ENCODE measurements at places on chromosomes 4 and X. TPM values are rescaled to one million over a fixed set of nuclear protein-coding genes. Genes with fewer than 3 reads are reported as not detected.

GRCh38 chrX:67570839-67571238, 27.0 kb downstream of the AR start:
- no peak for DNase-seq

RTL5 gene
- 1.9 TPM for total RNA-seq

FAM241A gene
- 0.03 TPM for total RNA-seq

GRCh38 chr4:164012396-164013027, 518.0 kb downstream of the TMA16 start:
- DNase-seq, result peak; percentile 76

MAGED4B gene
- total RNA-seq, result 98.9 TPM

ZCCHC4 gene
- total RNA-seq, result 20.5 TPM

FAM47E gene
- 7.0 TPM for total RNA-seq

GAGE12J gene
- not detected for total RNA-seq

DNA sequence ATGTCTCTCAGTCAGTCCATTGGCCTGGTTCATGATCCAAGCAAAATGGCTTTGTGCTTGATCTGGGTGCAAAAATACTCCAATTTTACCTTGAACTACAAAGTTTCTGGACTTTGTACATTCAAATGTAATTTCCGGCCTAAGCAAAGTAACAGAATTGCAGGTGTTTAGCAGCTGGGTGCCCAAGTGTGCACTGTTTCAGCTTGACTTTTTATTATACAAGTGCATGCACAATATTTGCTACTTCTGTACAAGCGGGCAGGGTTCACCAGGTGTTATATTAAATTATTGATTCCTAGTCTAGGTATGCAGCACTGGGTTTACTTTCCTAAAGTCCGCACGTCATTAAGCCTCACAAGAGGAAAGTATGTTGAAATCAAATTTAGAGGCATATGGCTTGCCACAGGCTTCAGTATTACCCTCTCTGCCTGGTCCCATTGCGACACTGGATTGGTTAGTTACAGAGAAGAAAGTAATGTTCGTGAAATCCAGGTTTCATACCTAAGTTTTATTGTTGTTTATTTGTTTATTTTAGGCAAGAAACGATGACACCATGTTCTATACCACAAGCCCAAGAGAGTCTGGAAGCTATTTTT, 376.9 kb upstream of the CTSO start:
- DNase-seq, result no peak

Measured in neural progenitor cell (in vitro differentiated cells).